ENCODE measurements at places on chromosomes 7 and 10. TPM values are rescaled to one million over a fixed set of nuclear protein-coding genes. Genes with fewer than 3 reads are reported as not detected.

- H3K27me3 ChIP-seq: no peaks in the 10 kb centered on the region
- no peaks in the 10 kb centered on the region for H3K4me1 ChIP-seq
- no peak for DNase-seq
- H3K4me3 ChIP-seq: no peak overlapping the region
Observed at GRCh38 chr10:28020080-28020860, 21.4 kb upstream of the ODAD2 start.

GRCh38 chr10:16950656-16951601 is 133.7 kb upstream of the RSU1 start:
- no peaks in the 10 kb centered on the region for H3K36me3 ChIP-seq
- H3K4me3 ChIP-seq: peak overlapping the region; percentile 70
- no peaks in the 10 kb centered on the region for H3K27me3 ChIP-seq
- peak overlapping the region; percentile 91 for H3K27ac ChIP-seq
- peaks cover 72% of the 10 kb centered on the region for H3K4me1 ChIP-seq

DNA sequence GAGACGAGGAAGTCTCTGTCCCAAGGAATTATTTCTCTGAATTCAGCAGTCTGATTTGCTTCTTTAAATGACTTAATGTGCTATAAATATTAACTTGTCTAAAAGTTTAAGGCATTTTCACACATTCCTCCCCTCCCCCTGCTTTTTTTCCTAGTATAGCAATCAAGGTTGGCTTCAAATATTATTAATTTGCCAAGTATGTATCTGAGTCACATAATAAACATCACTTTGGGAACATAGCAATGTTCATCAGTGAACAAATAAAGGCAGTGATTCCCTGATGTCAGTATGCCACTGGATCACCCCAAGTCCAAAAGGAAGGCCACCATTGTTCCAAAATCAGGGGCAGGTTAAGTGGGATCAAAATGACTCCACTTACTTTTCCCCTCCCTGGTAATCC is 40.5 kb downstream of the PDE6C start:
- H3K4me1 ChIP-seq: no peaks in the 10 kb centered on the region
- H3K36me3 ChIP-seq: no peaks in the 10 kb centered on the region
- DNase-seq: no peak
- H3K27me3 ChIP-seq: no peaks in the 10 kb centered on the region

DNA sequence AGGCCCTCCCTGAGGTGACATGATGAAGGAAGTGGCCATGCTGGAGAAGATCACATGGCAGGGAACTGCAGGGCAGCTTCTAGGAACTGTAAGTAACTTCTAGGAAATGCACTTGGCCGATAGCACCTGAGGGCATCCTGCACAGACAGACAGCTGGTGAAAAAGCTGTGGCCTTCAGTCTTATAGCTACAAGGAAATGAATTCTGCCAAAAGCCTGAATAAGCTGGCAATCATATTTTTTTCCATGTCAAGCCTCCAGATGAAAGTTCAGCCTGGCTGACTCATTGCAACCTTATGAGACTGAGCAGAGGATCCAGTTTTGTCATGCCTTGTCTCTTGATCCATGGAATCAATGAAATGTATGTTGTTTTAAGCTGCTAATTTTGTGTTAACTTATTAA is 91.1 kb upstream of the CACNA2D1 start:
- H3K4me1 ChIP-seq: no peaks in the 10 kb centered on the region
- H3K27ac ChIP-seq: no peak overlapping the region
- H3K4me3 ChIP-seq: no peak overlapping the region
- no peaks in the 10 kb centered on the region for H3K36me3 ChIP-seq
- DNase-seq: no peak
- H3K27me3 ChIP-seq: no peaks in the 10 kb centered on the region

- DNase-seq: no peak
- H3K27ac ChIP-seq: no peak overlapping the region
- peaks cover 17% of the 10 kb centered on the region for H3K36me3 ChIP-seq
Observed at GRCh38 chr10:72006026-72006425, 41.8 kb downstream of the CHST3 start.

DNA sequence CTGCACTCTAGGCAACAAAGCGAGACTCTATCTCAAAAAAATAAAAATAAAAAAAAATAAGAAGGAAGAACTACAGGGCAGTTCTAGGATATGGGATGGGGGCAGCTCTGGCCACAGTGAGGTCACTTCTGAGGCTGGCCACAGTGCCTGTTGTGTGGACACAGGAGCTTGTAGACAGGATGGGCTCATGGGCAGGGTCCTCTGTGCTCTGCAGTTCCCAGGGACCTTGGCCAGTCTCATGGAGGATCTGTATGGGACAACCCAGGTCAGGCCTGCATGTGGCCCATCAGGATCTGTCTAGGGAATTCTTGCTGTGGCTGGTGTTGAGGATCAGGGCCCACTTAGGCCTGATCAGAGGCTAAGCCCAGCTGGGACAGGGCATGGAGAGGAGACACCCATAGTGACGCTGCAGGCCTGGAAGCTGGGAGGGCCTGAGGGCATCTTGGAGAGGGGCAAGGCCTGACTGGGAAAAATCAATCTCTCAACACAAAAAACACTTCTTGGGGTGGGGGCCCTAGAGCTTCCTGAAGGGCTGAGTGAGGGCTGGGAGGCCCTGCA is 19.4 kb upstream of the PAX2 start:
- no peak for DNase-seq
- no peak overlapping the region for H3K4me3 ChIP-seq
- H3K4me1 ChIP-seq: peaks cover 21% of the 10 kb centered on the region

- no peak for DNase-seq
- H3K27me3 ChIP-seq: no peaks in the 10 kb centered on the region
- H3K36me3 ChIP-seq: peaks cover 6% of the 10 kb centered on the region
- H3K4me1 ChIP-seq: peaks cover 17% of the 10 kb centered on the region
- no peak overlapping the region for H3K4me3 ChIP-seq
- peak overlapping the region; percentile 12 for H3K27ac ChIP-seq
Observed at GRCh38 chr10:31586723-31587638, 268.0 kb downstream of the ZEB1 start.

- H3K27ac ChIP-seq: no peak overlapping the region
- peaks cover 13% of the 10 kb centered on the region for H3K36me3 ChIP-seq
- DNase-seq: no peak
- no peaks in the 10 kb centered on the region for H3K4me1 ChIP-seq
- no peak overlapping the region for H3K4me3 ChIP-seq
Observed at GRCh38 chr7:400901-401485, 111.0 kb downstream of the FOXL3 start.

NUTM2A gene
- 3.7 TPM for total RNA-seq

DNA sequence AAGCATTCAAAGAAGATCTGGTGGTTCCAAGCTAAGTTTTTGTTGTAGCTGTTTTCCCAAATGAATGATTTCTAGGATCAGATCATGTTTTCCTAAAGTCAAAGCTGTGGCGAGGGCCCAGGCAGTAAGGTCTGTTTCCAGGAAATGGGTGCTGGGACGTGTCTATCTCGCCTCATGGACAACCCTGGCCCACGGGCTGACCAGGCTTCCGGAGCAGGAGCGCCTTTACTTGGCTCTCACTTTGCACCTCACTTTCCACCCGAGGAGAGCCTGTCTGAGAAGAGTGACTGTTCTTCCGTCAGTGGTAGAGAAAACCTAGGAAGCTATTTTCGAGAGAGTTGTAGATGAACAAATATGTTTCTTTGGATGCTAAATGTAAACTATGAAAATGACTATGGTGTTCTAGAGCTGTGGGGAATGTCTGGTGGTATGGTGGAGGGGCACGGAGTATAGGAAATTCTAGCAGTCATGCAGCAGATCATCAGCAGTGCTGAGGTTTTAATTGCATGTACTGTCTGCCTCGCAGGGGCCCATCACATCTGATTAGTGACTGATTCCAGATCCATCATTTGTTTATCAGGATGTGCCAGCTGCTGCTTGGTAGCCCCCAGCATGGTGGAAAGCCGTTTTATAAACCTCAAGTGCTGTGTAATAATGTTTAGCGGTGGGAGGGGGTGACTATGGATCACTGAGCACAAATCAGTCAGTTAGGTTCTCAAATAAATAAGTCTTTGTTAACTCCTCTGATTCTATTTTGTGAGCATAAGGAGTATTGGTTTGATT is 66.6 kb downstream of the VWC2 start:
- H3K4me1 ChIP-seq: peaks cover 9% of the 10 kb centered on the region
- H3K36me3 ChIP-seq: no peaks in the 10 kb centered on the region
- no peak overlapping the region for H3K27ac ChIP-seq

RASA4B gene
- total RNA-seq: 4.5 TPM
